Mucosa of gallbladder (tissue), 1 donor: ENCODE measurements at places on chromosomes 11 and 22. TPM values are rescaled to one million over a fixed set of nuclear protein-coding genes. Genes with fewer than 3 reads are reported as not detected.
A peak's percentile ranks its signal among the peaks of the same experiment; 100 is the strongest.

Gene NFAM1
- total RNA-seq, result 3.9 TPM

Gene DNAJB13
- 10.2 TPM for total RNA-seq

Gene POU2AF2
- total RNA-seq, result 5.0 TPM

Gene FDX1
- total RNA-seq, result 18.1 TPM

Gene SLC22A6
- total RNA-seq, result not detected

Gene TMEM191B
- 3.4 TPM for total RNA-seq

Gene SCGB1D2
- total RNA-seq, result not detected

Gene PRR5
- 21.8 TPM for total RNA-seq

Gene C11orf91
- 0.26 TPM for total RNA-seq

Gene C11orf16
- not detected for total RNA-seq

DNA sequence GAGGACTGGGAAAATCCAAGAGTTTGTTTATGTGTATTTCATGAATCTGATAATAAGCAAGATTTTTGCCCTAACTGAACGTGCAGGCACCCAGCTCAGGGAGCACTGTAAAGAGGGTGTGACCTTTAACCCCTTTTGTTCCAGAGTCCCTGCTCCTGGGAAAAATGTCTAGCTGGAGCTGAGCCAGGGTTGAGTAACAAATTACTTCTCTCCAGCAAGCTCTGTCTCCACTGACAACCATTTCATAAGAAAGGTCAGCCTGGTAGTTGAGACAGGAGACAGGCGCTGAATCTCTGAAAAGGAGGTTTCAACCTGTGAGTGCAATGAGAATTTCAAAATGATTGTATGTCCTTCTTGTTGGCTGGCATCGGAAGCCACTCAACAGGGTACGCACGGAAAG lies 156.4 kb upstream of the NARS2 start:
- no peak for DNase-seq

DNA sequence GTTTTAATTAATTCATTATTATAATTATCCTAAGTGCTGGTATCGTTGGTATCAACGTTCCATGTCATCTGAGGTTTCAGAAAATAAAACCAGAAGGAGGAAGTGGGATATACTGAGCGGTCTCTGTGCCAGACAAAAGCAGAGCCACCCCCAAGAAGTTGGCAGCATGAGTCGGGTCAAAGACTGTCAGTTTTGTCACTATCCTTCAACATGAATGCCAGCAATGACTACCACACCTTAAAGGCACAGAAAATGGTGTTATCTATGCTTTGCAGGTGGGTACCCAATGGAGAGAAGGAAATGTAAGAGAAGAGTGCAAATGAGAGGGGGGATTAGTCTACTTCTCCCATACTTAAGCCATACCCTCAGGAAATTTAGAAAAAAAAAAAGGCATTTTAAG lies 408.5 kb downstream of the OPCML start:
- no peak for DNase-seq

DNA sequence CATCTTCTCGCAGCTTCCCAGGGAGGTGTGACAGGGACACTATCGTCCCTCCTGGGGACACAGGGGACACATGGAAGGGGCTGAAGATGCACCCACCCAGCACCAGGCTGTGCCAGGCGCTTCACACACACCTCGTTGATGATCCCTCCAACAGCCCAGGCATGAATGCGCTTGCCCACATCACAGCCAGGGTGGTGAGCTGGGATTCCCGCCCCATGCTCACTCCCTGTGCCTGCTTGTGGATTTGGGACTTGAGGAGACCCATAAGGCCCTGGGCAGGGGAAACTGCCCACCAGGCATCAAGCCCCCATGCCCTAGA lies 57.8 kb downstream of the OTOG start:
- DNase-seq, result no peak

DNA sequence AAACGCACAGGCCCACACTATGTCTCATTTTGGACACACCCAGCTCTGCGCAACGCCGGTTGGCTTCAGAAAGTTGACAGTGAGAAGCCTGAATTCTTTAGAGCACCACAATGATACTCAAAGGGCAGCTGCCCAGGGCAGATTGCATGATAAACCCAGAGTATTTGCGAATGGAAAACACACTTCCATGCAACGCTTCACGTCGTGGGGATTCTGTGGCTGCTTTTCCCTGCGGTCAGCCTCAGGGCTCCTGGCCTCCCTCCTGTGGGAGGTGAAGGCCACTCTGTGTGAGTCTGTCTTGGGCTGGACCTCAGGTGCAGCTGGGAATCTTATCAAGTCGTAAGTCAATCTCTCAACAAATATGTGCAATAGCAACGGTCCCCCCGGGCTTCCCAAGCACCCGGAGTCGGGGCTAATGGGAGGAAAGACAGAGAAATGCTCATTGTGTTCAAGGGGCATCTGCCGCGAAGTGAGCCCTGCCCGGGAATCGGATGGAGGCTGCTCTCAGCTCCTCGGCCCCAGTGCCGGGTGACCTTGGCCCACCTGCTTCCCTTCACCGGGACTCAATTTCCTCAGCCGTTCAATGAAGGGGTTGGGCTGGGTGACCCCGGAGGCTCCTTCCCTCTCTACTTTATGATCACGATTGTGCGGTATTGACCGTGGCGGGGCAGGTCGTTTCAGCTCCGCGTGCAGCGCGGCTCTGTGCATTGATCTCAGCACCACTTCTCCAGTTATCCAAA lies 623.6 kb downstream of the BRD1 start:
- no peak for DNase-seq

DNA sequence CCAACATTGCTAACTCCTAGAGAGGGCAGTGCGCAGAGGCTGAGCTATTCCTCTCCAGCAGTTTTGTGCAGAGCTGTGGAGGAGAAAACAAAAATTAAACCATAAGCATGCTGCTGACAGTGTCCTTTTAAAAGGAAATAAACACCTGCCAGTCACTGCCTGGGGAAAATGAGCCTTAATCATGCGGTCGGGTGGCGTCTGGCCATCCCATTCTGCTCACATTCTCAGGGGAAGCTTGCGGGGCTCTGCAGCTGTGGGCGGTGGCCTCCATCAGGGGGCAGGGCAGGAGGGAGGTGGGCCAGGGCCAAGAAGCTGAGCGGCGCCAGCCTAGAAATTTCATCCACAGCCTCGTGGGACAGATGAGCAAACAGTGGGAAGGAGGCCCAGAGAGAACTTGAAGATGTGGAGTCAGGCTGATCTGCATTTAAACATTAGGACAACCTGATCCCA lies 71.0 kb upstream of the TP53I11 start:
- DNase-seq, result peak; percentile 45

GRCh38 chr11:76007166-76007565 lies 192.2 kb downstream of the UVRAG start:
- DNase-seq, result no peak

- no peak for DNase-seq
Observed at GRCh38 chr11:44566952-44567875, 1.8 kb downstream of the CD82 start.

DNA sequence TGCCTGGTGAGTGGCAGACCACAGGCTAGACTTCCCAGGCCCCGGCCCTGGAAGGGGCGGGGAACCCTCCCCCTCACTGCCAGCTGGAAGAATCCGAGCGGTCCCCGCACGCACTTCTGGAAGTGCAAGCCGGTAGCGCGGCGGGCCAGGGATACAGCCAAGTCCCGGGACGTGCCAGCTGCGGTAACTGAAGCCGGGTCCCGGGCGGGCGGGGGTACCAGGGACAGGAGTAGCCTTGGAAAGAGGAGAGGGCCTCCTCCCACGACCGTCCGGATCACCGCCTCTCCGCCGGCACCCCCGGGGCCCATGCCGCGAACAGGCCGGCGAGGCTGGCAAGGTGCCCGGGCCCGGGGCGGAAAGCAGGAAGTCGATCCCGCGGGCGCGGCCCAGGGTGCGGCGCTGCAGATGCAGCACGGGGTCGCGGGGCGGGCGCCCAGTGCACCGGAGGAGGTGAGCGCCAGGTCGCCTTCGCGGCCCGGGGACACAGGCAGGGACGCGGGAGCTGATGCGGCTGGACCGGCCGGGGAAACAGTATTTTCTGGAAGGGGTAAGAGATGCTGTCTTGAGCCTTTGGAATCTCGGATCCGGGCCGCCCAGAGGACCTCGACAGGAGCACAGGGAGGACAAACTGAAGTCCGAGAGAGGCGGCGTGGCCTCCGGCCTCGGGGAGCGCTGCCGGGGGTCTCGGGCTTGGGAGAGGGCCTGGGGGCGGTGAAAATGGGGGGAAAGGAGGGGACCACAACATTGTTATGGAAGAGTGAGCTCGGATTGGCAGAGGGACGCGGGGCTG lies 783 bp upstream of the SLC35C1 start:
- DNase-seq, result peak; percentile 80

DNA sequence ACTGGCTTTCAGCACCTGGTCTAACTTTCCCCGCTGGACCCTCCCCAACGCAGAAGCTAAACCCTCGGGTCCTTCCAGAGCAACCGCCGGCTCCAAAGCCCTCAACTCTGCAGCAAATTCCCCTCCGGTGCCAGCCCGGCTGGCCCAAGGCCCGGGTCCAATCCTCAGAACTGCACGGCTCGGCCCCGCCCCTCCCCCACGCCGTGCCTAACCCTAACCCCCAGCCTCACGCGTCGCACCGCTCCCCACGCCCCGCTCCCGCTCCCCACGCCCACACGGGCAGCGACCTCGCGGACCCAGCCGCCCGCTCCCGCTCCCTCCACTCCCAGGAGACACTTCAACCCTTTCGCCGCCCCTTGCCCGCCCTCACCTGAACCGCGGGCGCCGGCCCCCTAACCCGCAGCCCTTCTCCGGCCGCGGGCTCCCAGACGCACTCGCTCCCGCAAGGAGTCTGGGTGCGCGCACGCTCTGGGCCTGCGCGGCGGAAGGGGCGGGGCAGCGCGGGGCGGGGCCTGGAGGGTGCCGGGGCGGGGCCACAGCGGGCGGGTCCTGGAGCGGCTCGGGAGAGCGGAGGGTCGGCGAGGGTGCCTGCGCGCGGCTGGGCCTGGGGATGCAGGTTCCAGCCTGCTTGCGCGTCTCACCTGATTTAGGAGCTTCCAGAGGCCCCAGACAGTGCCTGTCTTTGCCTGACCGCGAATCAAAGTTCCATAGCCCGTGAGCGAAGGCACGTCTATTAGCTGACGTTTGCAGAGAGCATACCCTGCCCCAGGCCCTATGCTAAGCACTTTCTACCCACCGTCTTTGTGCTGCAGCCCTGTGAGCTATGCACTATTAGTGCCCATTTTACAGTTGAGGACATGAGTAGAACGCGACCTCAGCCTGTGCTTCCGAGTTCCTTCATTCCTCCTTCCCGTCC lies at the start of gene NFRKB:
TSS of gene NFRKB (minus strand) at position 453 of the 916 bp plus-strand sequence. CDS start 2,729 bp downstream, outside the sequence.
- peak; percentile 84 for DNase-seq

- no peak for DNase-seq
Observed at GRCh38 chr11:46912526-46913150, 5.7 kb downstream of the LRP4 start.

DNA sequence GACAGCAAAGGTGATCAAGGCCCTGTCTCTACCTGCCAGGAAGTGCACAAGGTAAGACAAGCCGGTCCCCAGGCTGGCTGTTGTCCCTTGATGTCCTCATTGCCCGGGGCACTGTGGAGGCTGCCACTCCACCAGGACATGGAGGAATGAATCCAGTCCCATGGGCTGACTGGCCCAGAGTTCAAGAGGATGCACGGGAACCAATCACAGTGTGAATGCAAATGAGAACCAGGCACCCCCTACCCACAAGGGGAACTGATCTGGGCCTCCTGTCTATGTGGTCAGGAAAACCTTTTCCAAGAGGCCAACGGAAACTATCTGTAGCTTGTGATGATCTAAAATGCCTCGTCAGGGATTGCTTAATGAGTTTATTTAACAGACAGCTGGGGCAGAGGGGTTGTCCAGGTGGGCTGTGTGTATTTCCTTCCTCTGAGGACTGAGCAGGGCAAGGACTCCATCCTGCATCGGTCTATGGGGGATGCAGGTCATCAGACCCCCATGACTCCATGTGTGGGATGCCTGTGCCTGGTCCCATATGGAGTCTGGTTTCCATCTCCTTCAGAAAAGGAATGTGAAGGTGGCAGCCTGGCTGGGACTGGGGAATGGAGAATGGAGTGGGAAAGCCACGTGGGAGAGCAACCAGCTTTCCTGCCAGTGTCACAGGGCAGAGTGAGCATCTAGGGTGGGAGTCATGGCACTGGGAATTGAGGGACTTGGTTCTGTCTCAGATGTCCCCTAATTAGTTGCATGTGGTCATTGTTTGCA lies 60.5 kb downstream of the CD82 start:
- peak; percentile 8 for DNase-seq

DNA sequence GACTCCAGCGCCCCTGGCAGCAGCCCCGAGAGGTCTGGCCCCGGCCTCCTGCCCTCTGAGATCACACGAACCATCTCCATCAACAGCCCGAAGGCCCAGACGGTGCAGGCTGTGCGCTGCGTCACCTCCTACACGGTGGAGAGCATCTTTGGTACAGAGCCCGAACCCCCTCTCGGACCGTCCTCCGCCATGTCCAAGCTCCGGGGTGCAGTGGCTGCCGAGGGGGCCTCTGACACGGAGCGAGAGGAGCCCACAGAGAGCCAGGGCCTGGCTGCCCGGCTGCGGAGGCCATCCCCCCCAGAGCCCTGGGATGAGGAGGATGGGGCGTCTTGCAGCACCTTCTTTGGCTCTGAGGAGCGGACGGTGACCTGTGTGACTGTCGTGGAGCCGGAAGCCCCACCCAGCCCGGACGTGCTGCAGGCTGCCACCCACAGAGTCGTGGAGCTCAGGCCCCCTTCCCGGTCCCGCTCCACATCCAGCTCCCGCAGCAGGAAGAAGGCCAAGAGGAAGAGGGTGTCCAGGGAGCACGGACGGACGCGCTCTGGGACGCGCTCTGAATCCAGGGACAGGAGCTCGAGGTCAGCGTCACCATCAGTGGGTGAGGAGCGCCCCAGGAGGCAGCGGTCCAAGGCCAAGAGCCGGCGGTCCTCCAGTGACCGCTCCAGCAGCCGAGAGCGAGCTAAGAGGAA lies 7.6 kb downstream of the IRF7 start:
- DNase-seq, result no peak

- DNase-seq, result no peak
Observed at GRCh38 chr11:31798554-31799434, 12.3 kb downstream of the PAX6 start.

DNA sequence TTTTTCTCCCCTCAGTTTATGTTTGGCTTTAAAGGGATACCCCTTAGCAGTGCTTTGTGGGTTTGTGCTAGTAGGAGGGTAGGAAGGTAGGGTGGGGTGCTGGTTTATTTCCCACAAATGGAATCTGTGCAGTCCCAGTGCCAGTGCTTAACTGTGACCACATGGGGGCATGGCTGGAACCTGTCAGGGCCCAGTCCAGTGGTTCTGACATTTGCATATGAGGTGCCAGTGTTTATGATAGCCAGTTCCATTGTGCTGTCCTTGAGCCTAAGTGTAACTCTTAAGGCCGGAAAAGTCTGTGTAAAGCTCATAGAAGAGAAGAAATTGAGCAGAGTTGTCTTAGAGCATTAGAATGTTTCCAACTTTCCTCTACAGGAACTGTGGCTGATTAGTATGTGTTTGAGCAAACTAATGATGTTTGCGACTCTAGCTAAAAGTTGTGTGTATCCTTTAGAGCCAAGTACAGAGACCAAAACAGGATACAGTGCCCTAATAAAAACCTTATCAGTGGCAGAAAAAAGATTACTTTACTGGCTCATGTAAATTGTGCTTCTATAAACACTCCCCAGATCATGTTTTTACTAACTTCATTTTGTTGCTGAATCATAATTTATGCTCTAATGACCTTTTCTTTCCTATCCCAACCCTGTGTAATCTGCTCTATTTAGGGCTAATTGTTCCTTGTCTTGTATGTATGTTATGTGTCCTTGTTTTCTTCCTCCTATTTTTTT lies 38.1 kb downstream of the DIXDC1 start:
- no peak for DNase-seq

GRCh38 chr11:86956905-86957195 lies 1.7 kb upstream of the FZD4 start:
- DNase-seq, result no peak
